ENCODE measurements at places on chromosomes 7 and 10.

DNA sequence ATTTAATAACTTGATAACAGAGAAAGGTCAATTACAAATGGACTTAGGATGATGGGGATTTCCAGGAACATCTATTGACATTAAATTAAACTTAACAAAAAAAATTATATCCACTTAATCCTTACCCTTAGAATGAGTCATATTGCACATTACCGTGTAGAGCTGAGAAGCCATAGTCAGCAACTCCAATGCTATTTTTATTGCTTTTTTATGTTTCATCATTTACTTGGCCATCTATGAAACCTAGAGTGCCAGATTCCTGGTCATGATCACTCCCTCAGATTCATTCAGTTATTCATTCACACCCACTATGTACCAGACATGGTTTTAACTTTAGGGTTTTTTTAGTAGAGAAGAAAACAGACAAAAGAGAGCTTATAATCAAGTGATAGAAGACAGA, 1180.4 kb downstream of the CNTNAP2 start:
- DNase-seq = no peak

GRCh38 chr7:105224884-105225651, 163.7 kb downstream of the SRPK2 start:
- peak; percentile 70 for DNase-seq

GRCh38 chr10:72846238-72846637, 47.3 kb upstream of the OIT3 start:
- DNase-seq = peak; percentile 16

DNA sequence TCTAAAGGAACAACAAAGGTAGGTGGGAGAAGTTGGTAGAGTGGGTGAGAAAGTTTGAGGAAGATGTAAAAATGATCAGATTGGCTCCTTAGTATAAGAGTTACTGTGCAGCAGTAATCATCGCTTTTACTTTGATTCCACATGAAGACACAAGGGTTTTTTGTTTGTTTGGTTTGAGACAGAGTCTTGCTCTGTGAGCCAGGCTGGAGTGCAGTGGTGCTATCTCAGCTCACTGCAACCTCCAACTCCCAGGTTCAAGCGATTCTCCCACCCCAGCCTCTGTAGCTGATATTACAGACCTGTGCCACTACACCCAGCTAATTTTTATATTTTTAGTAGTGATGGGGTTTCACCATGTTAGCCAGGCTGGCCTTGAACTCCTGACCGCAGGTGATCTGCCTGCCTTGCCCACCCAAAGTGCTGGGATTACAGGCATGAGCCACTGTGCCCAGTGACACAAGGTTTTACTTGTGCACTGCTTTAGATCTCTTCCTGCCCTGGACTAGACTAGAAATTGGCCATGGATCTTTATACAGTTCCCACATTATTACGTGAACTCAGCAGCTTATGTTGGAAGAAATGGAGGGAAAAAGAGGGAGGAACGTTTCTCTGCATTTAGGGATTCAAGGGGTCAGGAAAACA, 10.7 kb downstream of the LUC7L2 start:
- no peak for DNase-seq

DNA sequence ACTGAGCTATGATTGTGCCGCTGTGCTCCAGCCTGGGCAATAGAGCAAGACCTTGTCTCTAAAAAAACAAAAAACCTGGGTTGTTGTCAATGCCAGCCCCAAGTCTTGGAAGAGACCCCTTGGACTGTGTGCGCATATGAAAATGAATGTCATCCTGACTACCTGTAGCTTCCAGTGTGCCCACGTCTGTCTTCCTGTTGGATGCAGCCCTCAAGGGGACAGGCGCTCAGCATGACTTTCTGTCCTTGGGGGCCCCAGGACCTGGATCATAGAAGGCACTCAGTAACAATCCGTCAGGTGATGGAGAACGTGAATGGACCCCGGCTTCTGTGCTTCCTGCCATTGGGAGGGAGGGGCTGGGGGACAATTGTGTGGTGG, 9.0 kb downstream of the PRF1 start:
- DNase-seq = no peak

DNA sequence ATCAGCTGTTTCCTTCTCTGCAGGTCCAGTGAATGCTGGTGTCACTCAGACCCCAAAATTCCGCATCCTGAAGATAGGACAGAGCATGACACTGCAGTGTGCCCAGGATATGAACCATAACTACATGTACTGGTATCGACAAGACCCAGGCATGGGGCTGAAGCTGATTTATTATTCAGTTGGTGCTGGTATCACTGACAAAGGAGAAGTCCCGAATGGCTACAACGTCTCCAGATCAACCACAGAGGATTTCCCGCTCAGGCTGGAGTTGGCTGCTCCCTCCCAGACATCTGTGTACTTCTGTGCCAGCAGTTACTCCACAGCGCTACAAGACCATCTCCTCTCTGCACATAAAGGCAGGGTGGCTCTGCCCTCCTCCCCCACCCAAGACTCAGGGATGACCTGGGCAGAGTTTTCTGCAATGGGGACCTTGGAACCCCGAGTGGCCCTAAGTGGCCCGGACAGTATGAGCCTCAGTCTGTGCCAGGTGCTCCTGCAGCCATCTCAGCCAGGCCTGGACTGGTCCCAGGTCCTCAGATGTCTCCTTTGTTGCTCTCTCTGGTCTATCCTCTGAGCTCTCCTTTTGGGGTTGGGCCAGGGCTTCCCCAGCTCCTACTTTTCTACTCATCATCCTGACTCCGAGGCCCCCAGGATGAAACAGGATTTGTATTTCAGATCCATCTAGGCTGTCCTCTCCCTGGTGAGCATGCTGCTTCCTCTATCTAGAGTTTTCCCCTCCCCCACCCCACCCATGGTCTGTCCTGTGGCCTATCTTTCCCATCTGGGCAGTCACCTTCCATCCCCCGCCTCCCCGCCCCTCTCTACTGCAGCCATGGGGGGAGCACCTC, 212.1 kb upstream of the PRSS58 start:
- DNase-seq = no peak

GRCh38 chr10:5423771-5424170, 11.4 kb downstream of the NET1 start:
- DNase-seq = no peak

GRCh38 chr7:20409961-20410360, 79.3 kb downstream of the ITGB8 start:
- no peak for DNase-seq

DNA sequence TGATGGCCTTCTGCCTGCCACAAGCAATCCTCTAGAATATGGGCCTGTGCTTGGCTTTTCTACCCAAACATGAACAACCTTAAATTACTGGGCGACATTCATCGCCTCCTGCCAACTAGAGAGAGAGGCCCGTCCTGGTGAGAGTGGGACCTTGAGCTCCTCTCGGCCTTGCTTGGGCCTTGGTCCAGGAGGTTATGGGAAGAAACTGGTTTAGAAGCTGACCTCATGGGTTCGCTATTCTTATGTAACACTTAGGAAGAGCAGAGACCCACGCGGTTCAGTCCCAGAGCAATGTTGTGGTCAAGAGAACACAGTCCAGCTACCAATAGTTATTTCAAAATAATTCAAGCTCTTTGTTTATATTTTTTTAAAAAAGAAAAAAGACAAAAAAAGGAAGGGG, 176.3 kb upstream of the ZNF32 start:
- no peak for DNase-seq

DNA sequence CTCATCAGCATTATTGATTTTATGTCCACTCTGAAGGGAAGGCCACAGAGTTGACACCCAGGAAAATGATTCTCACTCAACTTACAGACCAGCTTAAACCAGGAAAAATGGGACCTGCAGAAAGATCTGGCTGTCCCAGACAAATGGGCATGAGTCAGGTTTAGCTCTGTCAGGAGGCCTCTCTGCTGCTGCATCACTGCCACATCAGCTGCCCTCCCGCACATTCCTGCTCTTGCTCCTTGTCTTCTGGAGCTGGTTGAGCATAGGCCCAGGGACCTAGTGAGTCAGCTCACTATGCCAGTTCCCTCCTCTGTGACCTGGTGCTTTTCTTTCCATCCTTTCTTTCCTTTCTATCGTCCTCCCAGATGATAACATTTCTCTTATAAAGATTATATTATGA, 18.8 kb upstream of the SMNDC1 start:
- DNase-seq = peak; percentile 36

DNA sequence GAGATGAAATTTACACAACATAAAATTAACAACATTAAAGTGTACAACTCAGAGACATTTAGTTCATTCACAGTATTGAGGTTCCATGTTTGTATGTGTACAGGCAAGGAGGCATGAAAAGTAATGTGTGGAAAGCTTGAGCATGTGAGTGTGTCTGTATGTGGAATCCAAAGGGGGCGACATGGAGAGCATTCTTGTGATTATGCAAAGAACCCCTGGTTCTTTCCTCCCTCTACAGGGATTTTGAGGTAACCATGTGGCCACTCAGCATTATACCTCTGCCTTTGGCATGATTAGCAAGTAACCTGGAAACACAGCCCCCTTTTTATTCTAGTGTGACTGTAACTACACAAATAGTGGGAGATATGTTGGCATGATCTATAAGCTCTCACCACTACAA, 21.0 kb downstream of the OR2F1 start:
- DNase-seq = no peak

GRCh38 chr10:13711291-13711690, 124.5 kb downstream of the PRPF18 start:
- DNase-seq = no peak

DNA sequence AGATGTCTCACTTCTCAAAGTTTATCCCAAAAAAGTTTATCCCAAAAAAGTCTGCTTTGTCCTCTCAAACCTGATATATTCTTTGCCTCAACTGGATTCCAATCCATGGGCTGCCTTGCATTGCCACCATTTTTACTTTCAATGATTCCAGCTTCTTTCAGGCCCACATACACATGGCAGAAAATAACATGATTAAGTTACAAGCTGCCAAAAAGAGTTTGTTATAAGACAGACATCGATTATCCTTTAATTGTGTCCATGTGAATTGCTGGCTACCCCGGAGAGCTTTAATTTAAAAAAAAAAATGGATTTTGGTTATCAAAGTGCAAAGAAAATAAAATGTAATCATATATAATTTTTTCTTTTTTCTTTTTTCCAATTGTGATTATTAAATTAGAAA, 819.6 kb upstream of the SORCS1 start:
- DNase-seq = no peak

DNA sequence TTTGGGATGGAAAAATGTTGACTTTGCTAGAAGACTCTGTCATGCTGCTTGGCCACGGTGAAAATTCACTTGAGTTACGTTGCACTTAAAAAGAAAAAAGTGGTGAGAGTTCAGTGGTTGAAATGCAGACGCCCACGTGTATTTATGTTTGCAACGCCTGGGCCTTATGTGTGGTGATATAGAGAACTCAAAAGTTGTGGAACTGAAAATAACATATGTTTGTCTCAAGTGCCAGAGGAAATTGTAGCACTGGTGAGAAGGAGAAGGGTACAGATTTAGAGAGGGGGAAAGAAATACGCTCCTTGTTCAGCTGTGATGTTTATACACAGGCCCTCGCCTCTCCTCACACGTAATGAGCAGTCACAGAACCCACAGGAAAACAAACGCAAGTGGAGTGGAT, 73.6 kb downstream of the EMX2 start:
- DNase-seq = no peak

DNA sequence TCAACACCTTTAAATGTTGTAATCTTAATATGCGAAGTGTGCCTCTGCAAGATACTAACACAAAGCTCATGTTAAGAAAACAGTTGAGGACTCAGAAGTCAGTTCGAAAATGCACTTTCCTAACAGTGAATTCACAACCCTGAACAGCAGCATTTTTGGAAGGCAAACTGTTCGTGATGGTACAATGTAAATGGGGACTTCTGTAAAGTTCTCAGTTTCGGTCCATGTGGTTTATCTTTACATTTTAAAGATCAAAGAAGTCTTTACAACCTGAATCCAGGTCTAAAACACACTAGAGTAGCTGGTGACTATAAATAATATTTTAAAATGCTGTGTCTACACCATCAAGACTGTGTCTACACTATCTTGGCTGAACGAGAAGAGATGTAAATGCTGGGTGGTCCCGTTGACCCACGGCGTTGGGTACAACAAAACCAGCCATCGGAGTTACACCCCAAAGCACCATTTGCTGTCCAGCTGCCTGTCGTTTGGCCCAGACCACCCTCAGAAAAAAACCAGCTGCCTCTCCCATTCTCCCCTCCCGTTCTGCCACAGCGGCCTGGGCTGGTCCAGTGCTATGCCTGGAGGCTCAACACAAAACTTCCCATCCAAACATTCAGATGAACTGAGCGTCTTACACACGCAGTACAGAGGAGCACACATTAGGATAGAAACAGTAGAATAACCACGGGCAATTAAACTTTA, 42.9 kb downstream of the MKI67 start:
- DNase-seq = no peak

DNA sequence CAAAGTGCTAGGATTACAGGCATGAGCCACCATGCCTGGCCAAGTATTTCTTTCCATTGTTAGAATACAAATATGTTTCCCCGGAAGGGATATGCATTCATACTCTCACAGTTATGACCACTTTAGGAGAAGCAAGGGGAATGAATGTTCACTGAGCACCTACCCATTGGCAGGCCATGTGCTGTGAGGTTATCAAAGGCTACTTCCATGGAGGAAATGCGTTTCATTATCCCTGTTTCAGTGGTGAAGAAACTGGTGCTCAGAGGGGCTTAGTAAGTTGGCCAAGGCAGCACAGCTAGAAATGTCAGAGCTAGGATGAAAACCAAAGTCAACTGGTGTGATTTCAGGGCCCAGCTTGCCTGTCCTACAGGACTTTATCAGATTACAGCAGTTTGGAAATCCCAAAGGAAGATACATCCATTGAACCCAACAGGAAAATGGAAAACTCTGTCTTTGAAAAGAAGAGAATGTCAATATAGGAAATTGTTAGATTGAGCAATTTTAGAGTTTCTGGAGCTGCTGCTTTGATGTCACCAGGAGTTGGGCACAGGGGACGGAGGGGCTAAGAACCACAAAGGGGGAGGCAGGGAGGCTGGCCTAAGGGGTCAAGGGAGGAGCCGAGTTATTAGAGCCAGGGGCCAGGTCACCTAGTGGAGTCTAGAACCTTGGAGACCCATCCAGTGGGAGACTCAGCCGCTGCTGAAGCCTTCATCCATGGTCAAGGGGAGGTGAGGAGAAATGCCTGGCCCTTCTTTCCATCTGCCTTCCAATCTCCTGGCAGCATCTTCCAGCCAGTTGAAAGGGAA, 319.8 kb downstream of the FRMD4A start:
- DNase-seq = no peak

- DNase-seq = peak; percentile 32
Observed at GRCh38 chr7:40220421-40220911, 85.7 kb downstream of the SUGCT start.

GRCh38 chr10:124740369-124741280, 3.6 kb downstream of the FAM53B start:
- no peak for DNase-seq

GRCh38 chr10:2342206-2342605, 604.9 kb upstream of the ADARB2 start:
- no peak for DNase-seq

DNA sequence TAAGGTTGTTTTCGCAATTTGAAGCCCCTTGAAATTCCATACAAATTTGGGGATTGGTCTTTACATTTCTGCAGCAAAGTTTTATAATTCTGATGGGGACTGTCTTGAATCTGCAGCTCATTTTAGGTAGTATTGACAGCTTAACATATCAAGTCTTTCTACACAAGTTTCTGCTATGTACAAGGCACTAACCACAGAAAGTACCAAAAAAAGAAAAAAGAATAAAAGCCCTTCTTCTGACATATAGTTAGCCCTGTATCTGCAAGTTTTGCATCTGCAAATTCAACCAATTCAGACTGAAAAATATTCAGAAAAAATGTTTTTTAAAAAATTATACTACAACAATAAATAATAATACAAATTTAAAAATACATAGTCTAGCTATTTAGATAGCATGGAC, 15.3 kb downstream of the POT1 start:
- no peak for DNase-seq

- DNase-seq = no peak
Observed at GRCh38 chr10:4576206-4576605, 249.8 kb upstream of the AKR1E2 start.

GRCh38 chr7:1709281-1709680, 39.2 kb downstream of the ELFN1 start:
- no peak for DNase-seq

Data from fibroblast of skin of left quadriceps (primary cell).